ENCODE measurements at places on chromosomes 2 and 18.

- no peak for DNase-seq
Measured at GRCh38 chr2:226699321-226699720, 100.3 kb downstream of the IRS1 start.

DNA sequence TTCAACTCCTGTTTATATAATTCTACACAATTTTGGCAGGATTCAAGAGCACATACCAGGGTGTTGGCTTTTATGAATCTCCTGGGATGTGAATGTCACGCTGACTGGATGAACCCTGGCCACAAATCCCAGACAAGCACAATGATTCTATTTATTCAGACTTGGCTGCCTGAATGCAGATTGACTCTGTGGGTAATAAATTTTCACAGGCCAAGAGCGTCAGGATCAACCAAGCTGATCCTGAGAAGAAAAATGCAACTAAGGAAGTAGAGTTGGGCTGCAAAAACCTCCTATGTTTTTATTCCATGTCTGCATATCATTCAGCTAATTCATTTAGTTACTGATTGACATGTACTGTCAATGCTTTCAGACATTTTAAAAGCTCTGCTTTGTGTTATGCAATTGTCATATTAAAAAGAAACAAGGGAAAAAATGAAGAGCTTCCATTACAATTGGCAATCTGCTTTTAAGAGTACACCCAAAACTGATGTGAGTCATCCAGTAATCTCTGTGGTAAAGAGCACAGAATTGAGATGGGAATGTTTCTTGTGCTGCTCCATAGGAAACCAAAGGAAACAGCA, 173.0 kb upstream of the REV1 start:
- no peak for DNase-seq

- no peak for DNase-seq
Measured at GRCh38 chr18:33957707-33958106, 267.0 kb downstream of the NOL4 start.

- no peak for DNase-seq
Measured at GRCh38 chr18:67766930-67767329, 250.4 kb upstream of the DSEL start.

- no peak for DNase-seq
Measured at GRCh38 chr2:136029149-136029548, 43.7 kb upstream of the DARS1 start.

DNA sequence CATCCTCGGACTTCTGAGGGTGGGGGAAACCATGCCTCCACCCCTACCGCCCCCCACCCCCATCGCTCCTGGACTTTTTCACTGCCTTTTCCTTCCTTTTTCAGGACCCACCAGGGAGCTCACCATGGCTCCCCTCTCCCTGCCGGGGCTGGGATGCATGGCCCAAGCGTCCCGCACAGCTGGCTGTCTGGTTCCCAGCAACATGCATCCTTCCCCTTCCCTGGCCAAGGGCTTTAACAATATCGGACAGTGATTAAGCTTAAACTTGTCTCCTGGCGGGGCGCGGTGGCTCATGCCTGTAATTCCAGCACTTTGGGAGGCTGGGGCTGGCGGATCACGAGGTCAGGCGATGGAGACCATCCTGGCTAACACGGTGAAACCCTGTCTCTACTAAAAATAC, 44.1 kb downstream of the MRO start:
- DNase-seq: no peak
